ENCODE measurements at places on chromosomes 16 and 17.

DNA sequence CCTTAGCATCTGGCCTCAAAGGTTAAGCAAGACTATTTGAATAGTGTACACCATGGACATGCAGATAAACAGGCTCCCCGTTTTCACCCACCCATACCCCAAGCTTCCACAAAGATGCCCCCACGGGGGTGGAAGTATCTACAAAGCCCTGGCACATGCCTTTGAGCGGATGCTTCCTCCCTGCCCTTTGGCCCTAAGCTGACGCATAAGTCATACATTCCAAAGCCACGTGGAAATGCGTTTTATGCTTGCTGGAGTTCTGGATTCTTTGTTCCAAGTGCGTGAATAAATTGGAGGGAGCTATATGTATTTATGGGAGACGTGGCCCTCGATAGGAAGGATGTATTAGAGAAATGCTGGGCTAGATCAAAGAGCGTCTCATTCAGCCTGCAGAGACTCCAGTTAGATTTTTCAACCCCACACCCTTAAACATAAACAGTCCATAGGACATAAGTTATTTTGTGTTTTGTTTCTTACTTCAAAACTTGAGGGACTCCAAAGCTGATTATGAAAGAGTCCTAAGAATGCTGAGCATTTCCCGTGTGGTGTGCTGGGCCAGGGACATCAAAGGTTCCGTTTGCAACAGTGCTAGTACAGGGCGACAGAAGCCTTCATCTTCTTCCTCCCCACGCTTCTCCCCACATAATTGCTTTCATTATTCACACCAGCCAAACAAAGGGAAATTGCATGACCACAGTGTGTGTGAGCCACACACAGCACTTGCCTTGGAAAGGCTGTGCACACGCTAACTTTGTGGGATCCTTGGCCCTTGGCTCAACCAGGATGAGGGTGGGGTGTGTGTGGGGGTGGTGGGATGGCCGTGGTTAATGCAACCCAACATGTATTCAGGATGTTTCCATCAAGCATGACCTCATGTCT is 73.6 kb downstream of the WIPI1 start:
- DNase-seq: peak; percentile 35

GRCh38 chr16:747978-748746 is 7.4 kb upstream of the CIAO3 start:
- no peak for DNase-seq

DNA sequence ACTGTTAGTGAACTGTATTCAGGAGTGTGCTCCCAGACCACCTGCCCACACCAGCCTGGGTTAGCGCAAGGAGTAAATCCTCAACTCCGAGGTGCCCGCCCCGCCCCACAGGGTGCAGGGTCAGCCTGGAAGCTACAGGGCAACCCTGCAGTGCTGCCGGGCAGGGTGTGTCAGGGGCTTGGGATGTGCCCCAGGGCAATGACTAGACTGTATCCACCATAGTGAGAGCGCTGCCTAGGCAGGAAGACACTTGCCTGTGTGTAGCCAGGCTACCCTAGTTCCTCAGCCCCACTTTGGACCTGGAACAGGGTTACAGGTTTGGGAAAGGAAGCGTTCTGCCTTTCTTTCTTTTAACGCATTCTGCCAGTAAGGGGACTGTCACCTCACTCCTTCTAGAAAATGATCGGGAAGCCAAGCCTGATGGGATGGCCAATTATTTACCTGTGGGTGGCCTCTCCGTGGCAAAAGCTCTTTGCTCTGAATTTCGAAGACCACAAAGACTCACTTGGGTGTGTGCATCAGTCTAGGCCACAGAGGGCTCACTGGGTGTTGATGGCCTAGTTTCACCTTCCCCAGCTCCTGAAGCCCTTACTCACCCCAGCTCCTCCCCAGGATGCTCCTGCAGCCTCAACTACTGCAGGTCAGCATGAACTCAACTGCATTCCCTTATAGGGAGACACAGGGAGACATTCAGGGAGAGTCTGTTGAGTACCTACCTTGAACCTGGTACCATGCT is 90.9 kb downstream of the CCDC182 start:
- no peak for DNase-seq

- DNase-seq: no peak
Observed at GRCh38 chr16:351804-352520, 561 bp downstream of the AXIN1 start.

DNA sequence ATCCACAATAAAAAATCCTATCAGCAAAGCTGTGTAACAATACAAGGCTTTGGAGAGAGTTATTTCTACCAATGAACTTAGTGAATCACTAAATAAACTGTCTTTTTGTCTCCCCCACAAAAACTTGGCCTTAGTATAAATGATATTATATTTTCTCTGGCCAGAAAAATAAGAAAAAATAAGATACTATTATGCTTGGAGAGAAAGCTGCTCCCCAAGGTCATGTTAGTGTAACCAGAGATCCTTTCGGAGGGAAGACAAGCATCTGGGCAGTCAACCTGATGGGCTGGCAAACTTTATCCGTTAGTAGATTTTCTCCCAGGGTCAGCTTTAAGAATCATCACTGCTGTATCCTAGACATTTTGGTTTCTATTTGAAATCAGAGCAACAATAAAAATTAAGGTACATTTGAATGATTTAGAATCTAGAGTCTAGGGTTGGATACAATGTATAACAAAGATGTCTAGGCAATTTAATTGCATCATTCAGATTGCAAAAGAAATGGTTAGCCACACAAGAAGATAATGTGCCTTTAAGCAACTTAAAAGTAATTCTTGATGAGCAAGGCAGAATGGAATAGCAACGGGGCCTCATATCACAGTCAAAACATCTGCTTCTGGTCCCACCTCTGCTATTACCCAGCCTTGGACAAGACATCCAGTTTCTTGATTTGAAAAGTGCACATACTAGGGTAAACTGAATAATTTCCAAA is 280.4 kb downstream of the SLC39A11 start:
- DNase-seq: no peak

DNA sequence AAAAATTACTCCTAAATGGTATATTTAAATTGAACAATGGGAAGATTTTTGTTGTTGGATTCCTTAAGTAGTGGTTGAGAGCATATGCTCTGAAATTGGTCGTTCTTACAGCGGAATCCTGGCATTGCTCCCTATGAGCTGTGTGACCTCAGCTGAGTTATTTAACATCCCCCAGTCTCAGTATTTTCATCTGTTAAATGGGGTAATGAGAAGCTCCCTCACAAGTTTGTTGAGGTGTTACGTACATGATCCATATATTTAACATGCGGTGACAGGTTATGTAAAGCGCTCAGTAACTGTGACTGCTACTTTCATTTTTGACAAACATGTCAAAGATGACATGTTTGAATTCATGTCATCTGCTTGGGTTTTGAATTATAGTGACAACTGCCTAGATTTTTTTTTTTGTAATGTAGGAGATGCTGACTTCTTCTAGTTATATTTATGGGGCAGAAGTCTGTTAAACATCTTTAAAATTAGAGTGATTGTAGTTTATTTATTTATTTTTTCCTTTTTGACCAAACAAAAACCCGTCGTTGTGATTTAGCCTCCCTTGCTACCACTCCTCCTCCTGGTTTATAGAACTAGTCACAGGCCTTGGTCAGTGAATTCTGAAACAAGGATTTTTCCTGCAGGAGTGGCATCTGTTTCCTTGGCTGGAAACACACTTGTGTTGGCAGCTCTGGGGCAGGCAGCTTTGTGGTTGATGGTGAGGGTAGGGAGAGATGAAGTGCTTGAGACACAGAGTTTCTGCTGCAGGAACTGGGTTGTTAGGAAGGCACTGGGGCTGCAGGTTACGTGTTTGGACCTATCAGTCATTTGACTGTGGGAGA is 268.8 kb downstream of the SNX29 start:
- DNase-seq: no peak

GRCh38 chr17:13031718-13032350 is 14.0 kb upstream of the ELAC2 start:
- peak; percentile 73 for DNase-seq

Measured in KBM-7 (cell line).